ENCODE measurements at places on chromosomes 3 and 15. TPM values are rescaled to one million over a fixed set of nuclear protein-coding genes. Genes with fewer than 3 reads are reported as not detected.

The SLC6A1 gene
- polyA plus RNA-seq = not detected

The COL6A5 gene
- polyA plus RNA-seq = not detected

The PKM gene
- 1,539 TPM for polyA plus RNA-seq

The MYLK gene
- polyA plus RNA-seq = 272 TPM

The BRK1 gene
- 211 TPM for polyA plus RNA-seq

The LXN gene
- polyA plus RNA-seq = not detected

The ERICH6 gene
- polyA plus RNA-seq = 0.08 TPM

The ALDH1A3 gene
- polyA plus RNA-seq = 3.1 TPM

The CFAP44 gene
- polyA plus RNA-seq = 2.3 TPM

The LMCD1 gene
- polyA plus RNA-seq = 26.5 TPM

The LRRC49 gene
- polyA plus RNA-seq = 10.4 TPM

The GOLGA6L7 gene
- polyA plus RNA-seq = not detected

The RUVBL1 gene
- 140 TPM for polyA plus RNA-seq

The BUB1B gene
- polyA plus RNA-seq = 12.6 TPM

The C3orf52 gene
- polyA plus RNA-seq = 5.4 TPM

The DPH3 gene
- 10.8 TPM for polyA plus RNA-seq

The ERC2 gene
- polyA plus RNA-seq = 2.4 TPM

The RLBP1 gene
- polyA plus RNA-seq = not detected

The DNASE1L3 gene
- polyA plus RNA-seq = not detected

The EBLN2 gene
- polyA plus RNA-seq = 1.4 TPM

The MCCC1 gene
- polyA plus RNA-seq = 15.4 TPM

The GPR176 gene
- 21.9 TPM for polyA plus RNA-seq

The NOX5 gene
- polyA plus RNA-seq = 0.05 TPM

The STT3B gene
- 40.5 TPM for polyA plus RNA-seq

The TMC3 gene
- polyA plus RNA-seq = not detected

The SLC22A13 gene
- 0.29 TPM for polyA plus RNA-seq

The SH3GL3 gene
- not detected for polyA plus RNA-seq

The LTK gene
- 0.06 TPM for polyA plus RNA-seq
